ENCODE measurements at places on chromosomes 13 and 19. TPM values are rescaled to one million over a fixed set of nuclear protein-coding genes. Genes with fewer than 3 reads are reported as not detected.

DNA sequence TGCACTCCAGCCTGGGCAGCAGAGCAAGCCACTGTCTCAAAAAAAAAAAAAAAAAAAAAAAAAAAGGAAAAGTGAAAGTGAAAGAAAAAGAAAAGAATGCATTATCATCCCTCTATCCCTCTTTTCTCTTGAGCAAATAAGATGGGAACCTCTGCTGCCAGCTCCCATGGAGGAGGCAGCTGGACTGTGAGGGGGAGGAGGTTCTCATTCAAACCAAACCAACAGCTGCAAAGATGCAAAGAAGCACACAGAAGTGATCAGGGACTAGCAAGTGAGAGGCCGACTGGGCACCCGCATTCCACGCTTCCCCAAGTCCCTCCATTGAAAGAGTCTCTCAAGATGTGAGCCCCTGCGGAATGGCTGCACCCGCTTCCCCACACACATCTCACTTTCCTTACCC lies 63.5 kb downstream of the TSHZ3 start:
- DNase-seq: peak; percentile 53

SMAD9 gene
- 11.3 TPM for polyA plus RNA-seq

CYP2A6 gene
- not detected for polyA plus RNA-seq

DNA sequence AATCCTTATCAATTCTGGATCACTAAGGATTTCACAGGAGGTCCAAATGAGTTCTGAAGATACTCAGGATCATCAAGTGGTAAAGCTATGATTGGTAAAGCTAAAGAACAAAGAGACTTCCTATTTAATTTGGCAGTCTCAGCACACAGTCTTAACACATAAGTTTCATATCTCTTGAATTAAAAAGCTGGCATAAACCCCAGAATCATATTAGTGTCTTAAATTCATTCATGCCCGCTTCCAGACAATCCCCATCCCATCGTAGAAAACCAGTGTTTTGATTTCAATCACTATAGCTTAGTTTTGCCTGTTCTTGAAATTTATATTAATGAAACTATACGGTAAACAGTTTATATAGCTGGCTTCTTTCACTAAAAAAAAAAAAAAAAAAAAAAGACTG lies 278.7 kb downstream of the DIAPH3 start:
- DNase-seq: no peak

SOX21 gene
- not detected for polyA plus RNA-seq

ATCAY gene
- polyA plus RNA-seq: 1.3 TPM

ZNF583 gene
- 7.9 TPM for polyA plus RNA-seq

DNA sequence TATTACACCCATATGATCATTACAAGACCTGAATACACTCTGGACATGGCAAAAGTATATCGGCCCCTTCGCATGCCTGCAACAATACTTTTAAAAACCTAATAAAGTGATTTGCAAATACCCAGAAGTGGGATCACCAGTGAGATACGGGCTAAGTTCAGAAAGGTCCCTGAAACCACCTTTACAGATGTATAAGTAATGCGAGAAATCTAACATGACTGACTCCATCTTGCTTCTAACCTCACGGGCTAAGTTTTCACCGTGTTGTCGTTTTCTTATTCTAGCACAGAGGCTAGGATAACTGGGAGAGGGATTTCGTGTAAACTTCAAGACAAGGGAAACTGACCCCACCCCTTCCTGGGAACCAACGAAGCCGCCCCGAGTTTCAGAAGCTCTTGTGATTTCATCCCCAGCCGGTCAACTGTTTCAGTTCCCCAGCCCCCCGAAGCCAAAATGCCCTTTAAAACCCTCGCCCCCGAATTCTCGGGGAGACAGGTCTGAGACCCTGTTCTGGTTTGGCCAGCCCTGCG lies 703 bp downstream of the NEK3 start:
- peak; percentile 83 for DNase-seq

GRCh38 chr19:10776900-10777650 lies 58.9 kb downstream of the TMED1 start:
- no peak for DNase-seq

DNA sequence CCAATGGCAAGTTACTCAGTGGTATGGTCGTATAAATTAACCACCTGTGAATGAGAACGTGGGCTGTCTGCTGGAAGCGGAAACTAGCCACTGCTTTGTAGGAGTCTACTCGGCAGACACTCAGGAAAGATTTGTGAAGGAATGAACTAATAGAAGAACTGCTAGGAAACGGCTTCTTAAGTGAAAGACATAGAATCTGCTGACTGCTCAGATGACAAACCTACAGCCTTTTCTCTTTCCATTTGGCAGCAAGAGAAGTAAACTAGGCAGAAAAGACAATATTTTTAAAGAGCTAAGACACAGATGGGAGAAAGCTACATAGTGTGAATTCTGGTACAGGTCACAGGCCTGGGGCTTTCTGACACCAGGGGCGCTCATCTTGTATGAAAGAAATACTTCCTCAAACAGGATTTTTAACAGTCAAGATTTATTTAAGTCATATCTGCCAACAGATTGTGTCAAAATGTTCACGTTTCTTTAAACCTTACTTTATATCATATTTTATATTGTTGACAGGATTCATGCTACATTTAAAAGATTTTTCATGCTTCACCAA lies 78.4 kb downstream of the MIPEP start:
- DNase-seq: peak; percentile 34

DNA sequence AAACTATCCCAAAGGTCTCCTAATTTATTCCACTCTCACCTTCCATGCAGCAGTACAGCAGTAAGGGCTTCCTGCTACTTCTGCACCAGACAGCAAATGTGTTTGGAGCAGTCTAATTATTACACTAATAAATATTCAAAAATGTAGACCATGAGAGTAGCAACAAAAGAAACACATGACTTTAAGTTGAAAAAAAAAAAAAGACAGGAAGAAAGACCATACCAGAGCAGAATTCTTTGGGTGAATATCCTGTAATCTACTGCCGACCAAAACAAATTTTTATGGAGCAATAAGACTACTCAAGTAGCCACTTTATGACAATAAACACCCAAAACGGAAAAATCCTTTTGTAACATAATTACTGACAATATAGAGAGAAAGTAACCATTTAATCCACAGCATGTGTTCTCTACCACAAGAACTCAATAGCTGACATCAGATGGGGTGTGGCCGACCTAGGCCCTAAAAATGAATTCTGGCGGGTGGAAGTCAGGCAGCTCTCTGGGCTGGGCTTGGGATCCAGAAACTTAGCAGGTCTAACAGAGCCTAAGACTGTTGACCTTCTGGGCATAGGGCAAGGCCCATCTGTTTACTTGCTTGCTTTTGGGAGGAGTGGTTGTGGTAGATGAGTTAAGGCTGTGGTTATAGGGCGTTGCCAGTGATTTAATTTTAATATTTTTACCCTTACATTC lies 4.6 kb downstream of the KLF12 start:
- no peak for DNase-seq

- peak; percentile 89 for DNase-seq
These were observed 30.2 kb upstream of the CCNE1 start for GRCh38 chr19:29781386-29782259.

DNA sequence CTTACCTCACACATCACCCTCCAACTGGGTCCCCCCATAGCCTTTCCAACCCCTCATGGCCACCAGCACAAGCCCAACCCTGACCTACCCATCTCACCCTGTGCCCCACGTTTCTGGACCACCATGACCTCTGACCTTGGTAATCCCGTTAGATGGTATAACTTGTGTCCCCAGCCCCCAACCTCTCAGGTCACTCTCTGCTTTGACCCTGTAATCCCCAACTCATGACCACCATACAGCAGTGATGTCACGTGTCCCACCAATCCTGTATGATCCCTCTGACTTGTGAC lies 8.5 kb downstream of the KLC3 start:
- DNase-seq: no peak

GRCh38 chr13:90834700-90835099 lies 512.8 kb upstream of the MIR17HG start:
- no peak for DNase-seq

DNA sequence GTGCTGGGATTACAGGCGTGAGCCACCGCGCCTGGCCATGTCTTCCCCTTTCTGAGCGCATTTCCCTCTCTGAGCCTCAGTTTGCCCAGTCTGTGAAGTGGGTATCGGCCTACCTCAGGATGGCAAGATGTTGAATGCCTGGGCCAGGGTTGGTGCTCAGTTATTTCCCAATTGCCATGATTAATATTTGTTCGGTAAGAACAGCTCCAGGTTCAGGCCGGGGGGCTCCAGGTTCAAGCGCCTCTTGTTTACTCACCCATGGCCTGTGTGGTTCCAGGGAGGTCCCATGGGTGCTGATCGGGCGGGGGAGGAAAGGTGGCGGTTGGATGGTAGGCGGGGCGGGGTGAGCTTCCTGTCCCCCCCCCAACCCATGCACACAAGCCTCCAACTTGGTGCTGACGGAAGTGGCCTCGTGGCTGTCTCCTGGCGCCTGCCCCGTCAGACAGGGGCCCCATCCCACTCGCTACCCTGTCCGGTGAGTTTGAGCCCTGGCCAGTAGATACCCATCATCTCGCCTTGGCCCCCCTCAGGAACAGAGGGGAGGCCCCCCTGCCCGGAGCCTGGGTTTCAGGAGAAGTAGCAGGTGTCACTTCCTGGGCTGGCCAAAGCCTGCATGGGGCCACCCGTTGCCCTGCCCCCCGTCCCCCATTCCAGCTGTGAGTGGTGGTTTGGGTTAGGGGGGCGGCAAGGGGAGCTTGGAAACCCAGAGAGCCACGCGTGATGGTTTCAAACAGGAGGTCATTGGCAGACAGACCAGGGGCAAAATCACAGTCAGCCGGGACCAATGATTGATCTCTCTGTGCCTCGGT lies at the start of gene FCHO1:
Gene FCHO1 (plus strand): TSS at position 375 of the 809 bp plus-strand sequence. CDS start 3,688 bp downstream, outside the sequence.
- no peak for DNase-seq

GRCh38 chr13:111561091-111561781 lies 240.8 kb downstream of the TEX29 start:
- DNase-seq: no peak

DNA sequence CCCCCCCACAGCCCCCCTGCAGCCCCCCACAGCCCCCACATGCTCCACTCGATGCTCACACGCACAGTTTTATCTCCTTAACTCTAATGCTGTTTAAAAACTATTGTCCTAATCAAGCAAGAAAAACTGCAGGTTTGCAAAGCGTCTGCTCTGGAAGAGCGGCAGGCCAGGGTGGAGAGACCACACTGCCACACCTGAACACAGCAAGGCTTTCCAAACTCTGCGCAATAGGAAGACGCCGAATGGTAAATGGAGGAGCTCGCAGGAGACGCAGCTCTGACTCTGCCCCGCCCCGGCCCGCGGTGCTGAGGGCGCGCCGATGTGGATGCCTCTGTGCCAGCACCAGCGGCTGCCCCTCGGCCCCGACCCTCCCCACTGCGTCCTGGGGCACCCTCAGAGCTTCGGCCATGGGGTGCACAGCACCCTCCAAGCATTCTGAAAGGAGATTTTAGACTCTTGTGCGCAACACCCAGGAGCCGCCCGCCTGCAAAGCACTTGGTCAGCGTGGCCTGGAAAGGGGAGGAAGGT lies 32.4 kb downstream of the RASA3 start:
- peak; percentile 72 for DNase-seq

DNA sequence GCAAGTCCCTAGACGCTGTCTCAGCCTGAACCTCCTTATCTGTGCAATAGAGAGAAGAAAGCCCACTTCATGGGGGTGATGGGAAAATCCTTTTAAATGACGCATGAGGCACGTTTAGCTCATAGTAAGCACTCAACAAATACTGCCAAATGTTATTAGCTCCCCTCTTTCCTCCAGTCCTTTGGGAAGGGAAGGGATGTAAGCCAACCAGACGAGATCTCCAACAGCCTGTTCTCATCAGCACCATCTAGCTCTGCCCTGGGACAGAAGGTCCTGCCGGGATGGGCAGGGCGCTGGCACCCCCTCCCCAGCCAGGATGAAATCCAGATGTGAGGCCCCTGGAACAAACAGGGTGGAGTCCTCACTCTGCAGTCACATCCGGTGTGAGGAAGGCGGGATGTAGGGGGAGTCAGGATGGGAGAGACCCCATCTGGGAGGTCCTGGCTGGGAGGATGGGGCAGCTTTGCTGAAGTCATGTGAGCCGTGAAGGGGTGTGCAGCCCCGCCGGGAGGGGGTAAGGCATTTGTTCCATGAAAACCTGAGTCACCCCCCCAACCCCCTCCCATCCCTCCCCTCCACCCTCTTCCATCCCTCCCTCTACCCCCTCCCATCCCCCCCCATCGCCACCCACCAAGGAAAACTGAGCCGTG lies 4.6 kb downstream of the S1PR2 start:
- peak; percentile 89 for DNase-seq

SCEL gene
- 0.09 TPM for polyA plus RNA-seq

METTL21C gene
- 24.2 TPM for polyA plus RNA-seq

- DNase-seq: no peak
These were observed 1608.8 kb downstream of the OLFM4 start for GRCh38 chr13:54637366-54637765.

DNA sequence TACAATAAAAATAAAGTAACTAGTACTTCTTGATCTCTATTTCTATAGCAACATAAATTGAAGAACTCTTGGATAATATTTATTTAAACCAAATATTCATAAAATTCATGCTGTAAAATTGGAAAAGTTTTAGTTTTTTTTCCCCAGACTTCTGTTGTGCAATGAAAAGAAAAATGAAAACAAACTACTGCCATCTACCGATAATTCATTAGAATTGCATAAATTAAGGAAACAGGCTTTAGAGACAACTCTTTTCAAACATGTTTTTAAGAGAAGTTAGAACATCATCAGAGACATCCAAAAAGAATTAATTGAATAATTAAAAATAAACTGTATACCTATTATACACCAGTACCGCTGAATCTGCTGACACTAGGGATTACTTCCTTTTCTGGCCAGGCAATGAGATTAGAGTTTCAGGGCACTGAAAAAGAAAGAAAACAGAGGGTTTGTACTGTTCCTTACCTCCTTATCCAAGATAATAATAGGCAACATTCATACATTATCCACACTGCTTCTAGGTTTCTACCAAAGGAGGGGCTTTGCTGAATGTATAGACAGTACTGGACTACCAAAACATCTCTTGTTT lies 4.9 kb downstream of the CCDC122 start:
- peak; percentile 19 for DNase-seq

All from muscle of back (tissue), 13 donors.